ENCODE measurements at places on chromosomes 3 and 15. TPM values are rescaled to one million over a fixed set of nuclear protein-coding genes. Genes with fewer than 3 reads are reported as not detected.

The CHRD gene
- not detected for total RNA-seq

The SLC12A1 gene
- total RNA-seq = not detected

The ZBTB11 gene
- 29.0 TPM for total RNA-seq

- no peaks in the 10 kb centered on the region for H3K4me1 ChIP-seq
- H3K27me3 ChIP-seq = no peaks in the 10 kb centered on the region
- no peak overlapping the region for H3K4me3 ChIP-seq
- H3K27ac ChIP-seq = no peak overlapping the region
- DNase-seq = no peak
- no peaks in the 10 kb centered on the region for H3K36me3 ChIP-seq
Measured at GRCh38 chr15:26873846-26874245, 7.0 kb downstream of the GABRA5 start.

- H3K27me3 ChIP-seq = no peaks in the 10 kb centered on the region
- no peak for DNase-seq
- H3K4me1 ChIP-seq = no peaks in the 10 kb centered on the region
Measured at GRCh38 chr15:94912760-94913159, 681.4 kb downstream of the MCTP2 start.

DNA sequence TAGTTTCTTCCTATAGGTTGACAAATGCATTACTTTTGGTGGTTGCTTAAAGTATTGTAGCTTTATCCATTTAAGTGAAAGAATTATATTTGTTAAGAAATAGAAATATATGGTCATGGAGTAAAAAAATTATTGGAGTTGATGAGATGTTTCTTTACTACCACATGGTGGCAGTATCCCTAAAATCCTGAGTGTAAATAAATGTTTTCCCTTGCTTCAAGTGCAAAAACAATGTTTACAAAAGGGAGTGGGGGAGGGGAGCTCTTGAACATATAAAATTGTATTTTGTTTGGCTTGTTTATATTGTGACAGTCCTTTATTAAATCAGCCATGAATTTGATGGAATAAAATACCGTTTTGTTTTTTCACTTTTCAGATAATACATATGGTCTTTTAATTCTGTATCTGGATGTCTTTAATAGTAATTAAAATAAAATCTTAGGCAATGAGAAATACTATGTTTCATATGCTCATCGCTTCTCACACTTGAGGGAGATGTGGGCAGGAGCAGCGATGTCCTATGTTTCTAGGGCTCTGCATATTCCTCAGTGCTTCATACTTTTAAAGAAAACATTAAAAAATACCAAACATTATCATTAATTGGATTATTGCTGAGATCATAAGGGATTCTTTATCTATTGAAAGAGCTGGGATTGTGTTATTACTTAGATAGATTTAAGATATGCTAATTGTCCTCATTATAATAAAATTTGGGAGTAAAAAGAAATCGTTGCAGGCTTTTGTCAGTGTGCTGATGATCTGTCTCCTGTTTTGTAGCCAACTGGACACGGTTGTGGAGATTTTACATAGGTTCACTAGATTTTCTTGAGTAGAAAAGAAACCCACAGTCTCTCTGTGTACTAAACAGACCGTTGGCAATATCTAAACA is 349.7 kb downstream of the TUSC7 start:
- H3K4me1 ChIP-seq = no peaks in the 10 kb centered on the region
- H3K27ac ChIP-seq = no peak overlapping the region
- H3K27me3 ChIP-seq = no peaks in the 10 kb centered on the region

DNA sequence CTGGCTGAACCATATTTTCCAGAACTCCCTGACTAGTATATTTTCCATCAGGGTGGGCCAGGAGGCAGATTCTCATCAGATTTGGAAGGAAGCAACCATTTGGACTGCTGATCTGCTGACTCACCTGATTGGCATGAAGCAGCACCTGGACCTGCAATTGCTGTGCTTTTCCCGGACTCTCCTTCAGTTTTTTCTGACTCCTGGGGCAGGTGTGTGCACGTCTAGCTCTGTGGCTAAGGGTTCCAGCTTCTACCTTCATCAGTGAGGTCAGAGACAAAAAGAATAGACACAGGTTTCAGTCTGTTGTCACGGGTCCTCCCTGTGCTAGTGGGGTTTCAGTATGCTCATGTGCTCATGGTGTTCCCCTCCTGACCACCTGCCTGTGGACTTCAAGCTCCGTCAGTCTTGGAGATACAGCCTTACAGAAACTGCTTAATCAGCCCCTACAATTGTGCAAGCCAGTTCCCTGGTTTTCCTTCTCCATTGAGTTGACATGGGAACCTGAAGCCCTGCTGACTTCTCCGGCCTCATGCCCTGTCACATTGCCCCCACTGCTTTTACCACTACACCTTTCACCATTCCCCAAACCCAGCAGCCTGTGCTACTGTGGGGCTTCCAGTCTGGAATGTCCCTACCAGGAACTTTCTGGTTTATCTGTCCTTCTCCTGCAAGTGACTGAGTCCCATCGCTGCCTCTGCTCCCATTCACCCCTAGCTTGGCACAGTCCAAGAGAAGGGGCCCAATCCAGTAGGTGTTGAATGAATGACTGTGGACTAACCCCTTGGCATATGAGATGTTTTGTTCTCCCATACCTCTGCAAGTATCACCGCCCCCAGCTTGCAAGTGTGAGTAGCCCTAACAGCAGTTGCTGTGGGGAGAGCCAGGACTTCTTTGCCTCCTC is 31.7 kb downstream of the HMCES start:
- no peak overlapping the region for H3K27ac ChIP-seq
- peaks cover 19% of the 10 kb centered on the region for H3K36me3 ChIP-seq
- peaks cover 61% of the 10 kb centered on the region for H3K4me1 ChIP-seq
- H3K4me3 ChIP-seq = no peak overlapping the region
- no peaks in the 10 kb centered on the region for H3K27me3 ChIP-seq

DNA sequence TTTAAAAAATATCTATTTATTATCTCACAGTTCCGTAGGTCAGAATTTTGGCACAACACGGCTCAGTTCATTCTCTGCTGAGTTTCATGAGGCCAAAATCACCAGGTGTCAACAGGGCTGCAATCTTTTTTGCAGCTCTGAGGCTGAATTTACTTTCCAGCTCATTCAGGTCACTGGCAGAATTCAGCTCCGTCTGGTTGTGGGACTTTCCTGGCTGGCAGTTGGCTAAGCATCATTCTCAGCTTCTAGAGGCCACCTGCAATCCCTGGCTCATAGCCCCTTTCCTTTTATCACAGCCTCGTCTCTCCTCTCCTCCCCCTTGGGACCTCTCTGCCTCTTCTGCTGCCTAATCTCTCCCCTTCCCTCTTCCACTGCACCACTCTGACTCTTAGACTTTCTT is 174.0 kb upstream of the WNT5A start:
- no peak overlapping the region for H3K4me3 ChIP-seq
- no peaks in the 10 kb centered on the region for H3K27me3 ChIP-seq
- no peak overlapping the region for H3K27ac ChIP-seq
- DNase-seq = no peak
- no peaks in the 10 kb centered on the region for H3K36me3 ChIP-seq
- no peaks in the 10 kb centered on the region for H3K4me1 ChIP-seq

Data from activated T-helper 1 cell treated with anti-CD3 and anti-CD28 coated beads, Interleukin-12 subunit alpha, Interleukin-12 subunit beta, Interleukin-2, Interleukin-4 antibody, amounts not matched to agents 30 ng/mL and 10 ng/mL and 1 ng/mL, durations not matched to agents 14 hours and 24 hours and 36 hours (primary cell).